ENCODE measurements at places on chromosomes 11 and 22.

DNA sequence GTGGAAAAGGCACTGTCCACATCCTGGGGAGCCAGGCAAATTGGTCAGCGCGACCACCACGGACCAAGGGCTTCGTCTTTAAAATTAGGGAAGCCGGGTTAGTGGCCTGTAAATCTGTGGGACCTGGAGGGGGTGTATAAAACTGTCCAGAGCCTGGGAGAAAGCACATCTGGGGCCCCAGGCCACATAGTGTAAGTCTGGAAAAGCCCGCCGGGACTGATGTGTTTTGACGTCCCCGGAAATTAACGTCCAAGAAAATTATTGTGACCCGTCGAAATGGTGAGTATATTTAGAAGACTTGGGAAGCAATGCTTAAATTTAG lies 4.2 kb upstream of the IGF2 start:
- no peak for DNase-seq

GRCh38 chr11:68146010-68146540 lies 24.9 kb upstream of the CHKA start:
- DNase-seq: no peak

DNA sequence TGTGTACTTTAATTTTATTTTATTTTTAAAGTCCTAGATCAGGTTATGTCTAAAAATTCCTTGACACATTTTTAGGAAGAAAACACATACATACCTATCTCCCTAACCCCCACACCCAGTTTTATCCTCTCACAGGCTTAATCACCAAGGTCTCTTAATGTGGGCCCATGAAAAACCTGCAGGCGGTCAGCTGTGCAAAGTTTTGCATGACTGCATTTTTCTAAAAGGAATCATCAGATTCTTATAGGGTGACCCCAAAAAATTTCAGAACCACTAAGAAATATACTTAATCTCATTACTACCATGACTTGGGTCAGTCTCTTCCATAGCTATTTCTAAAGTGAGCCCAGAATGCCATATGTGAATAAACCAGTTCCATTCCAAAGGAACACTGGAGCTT lies 19.8 kb downstream of the SAA1 start:
- DNase-seq: no peak

DNA sequence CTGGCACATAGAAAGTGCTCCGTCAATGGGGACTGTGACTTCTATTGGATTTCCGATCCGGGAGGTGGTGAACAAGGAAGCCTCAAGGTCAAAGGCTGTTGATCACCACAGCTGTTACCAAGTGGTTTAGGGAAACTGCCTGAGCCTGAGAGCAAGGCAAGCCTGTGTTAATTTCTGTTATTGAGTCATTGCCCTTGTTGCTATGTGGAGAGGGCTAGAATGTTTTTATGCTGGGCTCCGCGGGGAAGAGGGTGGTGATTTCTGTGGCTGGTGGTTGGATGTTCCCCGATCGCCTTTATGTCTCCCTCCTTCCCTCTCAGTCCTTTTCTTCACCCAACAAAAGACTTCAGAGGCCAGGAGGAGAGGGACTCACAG lies 108.5 kb upstream of the ALX4 start:
- DNase-seq: no peak

Data from activated naive CD4-positive, alpha-beta T cell treated with anti-CD3 and anti-CD28 coated beads, Interleukin-2, amount 50 U/mL, for 16 hours (primary cell).